ENCODE measurements at places on chromosomes 3 and 15.

DNA sequence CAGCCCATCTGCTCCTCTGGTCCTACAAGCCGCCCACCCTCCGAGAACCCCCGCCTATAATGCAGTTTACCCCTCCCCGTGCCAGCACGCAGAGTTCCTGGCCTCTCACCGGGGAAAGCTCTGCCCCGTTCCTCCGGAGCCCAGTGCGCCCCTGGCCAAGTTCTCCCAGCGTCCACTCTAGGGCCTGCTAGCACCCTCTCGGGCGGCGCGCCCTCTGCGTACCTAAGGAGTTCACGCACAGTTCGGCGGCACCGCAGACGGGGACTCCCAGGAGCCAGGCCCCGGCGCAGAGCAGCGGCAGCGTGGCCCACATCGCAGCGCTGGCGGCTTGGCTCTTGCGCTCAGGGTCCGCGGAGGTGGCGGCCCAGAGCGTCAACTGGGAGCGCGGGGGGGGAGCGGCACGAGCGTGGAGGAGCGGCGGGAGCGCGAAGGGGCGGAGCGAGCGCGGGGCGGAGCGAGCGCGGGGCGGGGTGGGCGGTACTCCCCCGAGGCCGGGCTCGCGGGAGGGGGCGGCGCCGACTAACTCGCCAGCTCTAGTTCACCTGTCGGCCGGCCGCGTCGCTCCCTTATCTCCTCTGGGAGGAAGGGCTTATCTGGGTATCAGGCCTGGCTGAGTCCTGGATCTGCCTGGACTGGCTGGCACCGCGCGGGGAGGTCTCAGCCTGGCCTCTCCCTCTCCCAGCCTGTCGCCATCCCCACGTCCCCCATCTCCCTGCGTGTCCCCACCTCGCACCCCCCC, at the start of gene CTSH:
Gene CTSH, minus strand, starts transcription at position 378 of the 739 bp plus-strand sequence. Its CDS starts 65 bp downstream, at position 313.
- peak; percentile 78 for DNase-seq

GRCh38 chr3:155492841-155493240, 199.4 kb upstream of the STRIT1 start:
- DNase-seq, result no peak

DNA sequence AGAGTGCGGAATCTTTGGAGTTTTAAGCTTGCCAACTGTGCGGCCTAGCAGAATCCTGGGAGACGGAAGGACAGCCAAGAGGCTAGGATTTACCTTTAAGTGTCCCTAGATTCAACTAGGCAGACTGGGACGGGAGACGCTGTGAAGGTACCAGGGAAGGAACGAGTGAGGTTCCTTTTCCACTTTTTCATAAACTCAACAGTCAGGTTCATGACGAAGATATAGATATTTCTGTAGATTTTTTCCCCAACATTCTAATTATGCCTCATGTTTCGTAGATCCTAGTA, 564 bp upstream of the GABPB1 start:
- DNase-seq, result no peak

GRCh38 chr15:95291898-95292472, 1038.5 kb upstream of the NR2F2 start:
- DNase-seq, result peak; percentile 17

DNA sequence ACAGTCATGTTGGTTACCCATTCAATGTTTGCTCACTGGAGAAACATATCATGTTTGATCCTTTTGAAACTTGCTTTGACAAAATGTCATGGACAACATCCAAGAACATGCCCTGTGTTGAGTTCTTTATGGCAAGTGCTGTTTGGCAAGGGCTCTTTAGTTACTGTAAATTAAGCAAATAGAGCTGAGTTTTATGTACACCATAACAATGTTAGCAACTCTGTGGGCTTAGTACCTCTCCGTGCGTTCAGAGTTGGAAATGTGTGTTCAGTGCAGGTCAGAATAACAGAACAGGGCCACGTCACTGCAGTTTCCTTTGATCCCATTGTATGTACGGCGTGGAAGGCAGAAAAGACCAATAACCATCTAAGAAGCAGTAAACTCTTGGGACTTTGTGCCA, 132.5 kb downstream of the MYRIP start:
- no peak for DNase-seq

DNA sequence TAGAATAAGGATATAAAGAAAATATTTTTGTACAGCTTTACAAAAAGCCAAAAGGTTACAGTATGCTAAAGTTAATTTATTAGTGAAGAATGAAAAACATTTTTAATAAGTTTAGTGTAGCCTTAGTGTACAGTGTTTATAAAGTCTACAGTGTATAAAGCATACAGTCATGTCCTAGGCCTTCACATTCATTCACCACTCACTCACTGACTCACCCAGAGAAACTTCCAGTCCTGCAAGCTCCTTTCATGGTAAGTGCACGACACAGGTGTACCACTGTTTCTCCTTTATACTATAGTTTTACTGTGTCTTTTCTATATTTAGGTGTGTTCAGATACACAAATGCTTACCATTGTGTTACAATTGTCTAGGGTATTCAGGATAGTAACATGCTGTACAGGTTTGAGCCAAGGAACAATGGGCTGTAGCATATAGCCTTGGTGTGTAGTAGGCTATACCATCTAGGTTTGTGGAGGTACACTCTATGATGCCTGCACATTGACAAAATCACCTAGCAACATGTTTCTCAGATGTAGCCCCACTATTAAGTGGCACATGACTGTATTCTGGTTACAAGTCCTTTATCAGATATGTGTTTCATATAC, 197.1 kb upstream of the KBTBD8 start:
- DNase-seq, result no peak

GRCh38 chr3:76527773-76528172, 512.1 kb upstream of the ROBO2 start:
- DNase-seq, result no peak

DNA sequence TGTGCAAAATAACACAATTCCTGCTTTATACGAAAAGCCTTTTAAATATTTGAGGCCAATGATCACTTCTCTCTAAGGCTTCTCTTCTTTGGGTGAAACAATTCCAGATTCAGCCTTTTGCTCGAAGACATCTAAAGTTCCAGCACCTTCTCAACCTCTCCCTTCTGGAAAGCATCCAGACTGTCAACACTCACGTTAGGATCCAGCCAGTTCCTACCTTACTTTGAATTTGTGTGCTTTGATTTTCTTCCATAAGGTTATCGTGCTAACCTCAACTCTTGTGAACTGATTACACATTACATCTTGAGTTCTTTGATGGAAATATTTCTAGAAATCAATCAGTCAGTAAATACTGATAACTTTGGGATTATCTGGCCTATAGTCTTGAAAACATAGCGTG, 125.3 kb upstream of the ETV5 start:
- no peak for DNase-seq

DNA sequence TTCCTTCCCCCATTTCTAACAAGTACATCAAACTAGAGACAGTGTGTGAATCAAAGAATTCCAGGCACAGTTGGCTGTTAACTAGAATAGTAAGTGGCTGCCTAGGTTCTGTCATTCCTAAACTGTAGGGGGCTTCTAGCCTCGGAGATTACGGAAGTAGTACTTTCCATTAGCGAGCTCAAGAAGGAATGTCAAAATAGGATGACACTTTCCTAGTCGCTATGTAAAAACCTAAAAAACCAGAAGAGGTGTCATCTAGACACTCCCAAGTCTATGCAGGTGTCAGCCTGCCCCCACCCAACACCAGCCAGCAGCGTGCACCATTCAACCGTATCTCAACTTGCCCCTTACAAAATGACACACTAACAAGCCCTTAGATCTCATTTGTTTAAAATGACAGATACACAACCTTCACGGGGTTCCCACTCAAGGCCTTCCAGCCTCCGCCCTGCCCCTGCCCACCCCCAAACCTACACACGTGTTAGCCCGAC, 874 bp downstream of the INO80 start:
- DNase-seq, result no peak

GRCh38 chr3:55297706-55298105, 189.4 kb downstream of the WNT5A start:
- DNase-seq, result no peak

DNA sequence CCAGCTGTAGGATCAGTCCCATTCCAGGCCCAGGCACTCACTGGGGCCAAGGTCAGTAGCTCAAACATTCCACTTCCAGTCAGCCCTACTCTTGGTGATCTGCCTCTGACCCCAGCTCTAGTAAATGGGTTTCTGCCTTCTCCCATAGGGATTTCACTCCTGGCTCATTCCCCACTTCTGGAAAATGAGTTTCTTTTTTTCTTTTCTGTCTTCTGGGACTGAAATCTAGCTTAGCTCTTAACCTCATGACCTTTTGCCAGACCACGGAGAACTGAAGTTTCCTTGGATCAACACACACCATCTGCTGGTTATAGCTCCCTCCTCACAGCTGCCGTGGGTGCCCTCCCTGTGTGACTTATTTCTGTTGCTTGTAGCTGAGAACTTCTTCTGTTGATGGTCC, 21.3 kb downstream of the MME start:
- DNase-seq, result no peak
